ENCODE measurements at places on chromosomes 12 and 14. TPM values are rescaled to one million over a fixed set of nuclear protein-coding genes. Genes with fewer than 3 reads are reported as not detected.

SIX1 gene
- 8.0 TPM for total RNA-seq

TTC5 gene
- total RNA-seq: 2.6 TPM

- no peak overlapping the region for H3K4me3 ChIP-seq
- no peaks in the 10 kb centered on the region for H3K36me3 ChIP-seq
- H3K27ac ChIP-seq: no peak overlapping the region
- no peak for DNase-seq
- peaks cover 52% of the 10 kb centered on the region for H3K27me3 ChIP-seq
These were observed 82.8 kb upstream of the KCNA1 start for GRCh38 chr12:4826909-4827308.

- no peaks in the 10 kb centered on the region for H3K36me3 ChIP-seq
- no peak for DNase-seq
- H3K4me1 ChIP-seq: peaks cover 67% of the 10 kb centered on the region
- no peak overlapping the region for H3K4me3 ChIP-seq
- H3K27ac ChIP-seq: no peak overlapping the region
These were observed 25.8 kb downstream of the KTN1 start for GRCh38 chr14:55605793-55606192.

DNA sequence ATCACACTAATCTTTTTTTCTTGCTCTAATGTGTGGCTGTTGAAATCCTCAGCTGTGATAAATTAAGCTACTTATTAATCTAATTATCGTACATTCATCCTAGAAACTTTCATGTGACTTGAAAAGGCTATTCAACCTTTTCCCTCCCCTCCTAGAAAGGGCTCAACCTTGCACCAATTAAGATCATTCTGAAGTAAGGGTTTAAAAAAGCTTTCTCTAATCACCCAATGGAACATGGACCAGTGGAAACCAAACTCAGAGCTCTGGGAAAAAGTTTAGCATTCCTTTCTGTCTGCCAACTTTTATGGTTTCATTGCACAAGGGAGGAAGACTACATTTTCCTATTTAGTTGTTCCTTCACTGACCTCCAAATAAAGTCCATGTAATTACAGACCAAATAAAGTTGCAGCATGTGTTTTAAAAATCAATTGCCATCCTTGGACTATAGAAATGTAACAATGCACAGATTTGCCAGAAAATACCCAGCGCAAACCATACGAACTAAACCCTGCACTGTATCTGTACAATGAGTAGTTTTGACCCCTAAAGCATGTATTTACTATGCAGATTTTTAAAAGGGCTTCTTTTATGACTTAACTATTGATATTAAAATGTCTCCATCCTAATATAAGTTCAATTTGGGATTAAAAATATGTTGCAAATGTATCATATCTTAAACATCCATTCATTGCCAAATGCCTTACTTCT lies 142.6 kb upstream of the OTX2 start:
- no peak overlapping the region for H3K27ac ChIP-seq
- no peak for DNase-seq
- no peaks in the 10 kb centered on the region for H3K27me3 ChIP-seq
- no peaks in the 10 kb centered on the region for H3K36me3 ChIP-seq

DNA sequence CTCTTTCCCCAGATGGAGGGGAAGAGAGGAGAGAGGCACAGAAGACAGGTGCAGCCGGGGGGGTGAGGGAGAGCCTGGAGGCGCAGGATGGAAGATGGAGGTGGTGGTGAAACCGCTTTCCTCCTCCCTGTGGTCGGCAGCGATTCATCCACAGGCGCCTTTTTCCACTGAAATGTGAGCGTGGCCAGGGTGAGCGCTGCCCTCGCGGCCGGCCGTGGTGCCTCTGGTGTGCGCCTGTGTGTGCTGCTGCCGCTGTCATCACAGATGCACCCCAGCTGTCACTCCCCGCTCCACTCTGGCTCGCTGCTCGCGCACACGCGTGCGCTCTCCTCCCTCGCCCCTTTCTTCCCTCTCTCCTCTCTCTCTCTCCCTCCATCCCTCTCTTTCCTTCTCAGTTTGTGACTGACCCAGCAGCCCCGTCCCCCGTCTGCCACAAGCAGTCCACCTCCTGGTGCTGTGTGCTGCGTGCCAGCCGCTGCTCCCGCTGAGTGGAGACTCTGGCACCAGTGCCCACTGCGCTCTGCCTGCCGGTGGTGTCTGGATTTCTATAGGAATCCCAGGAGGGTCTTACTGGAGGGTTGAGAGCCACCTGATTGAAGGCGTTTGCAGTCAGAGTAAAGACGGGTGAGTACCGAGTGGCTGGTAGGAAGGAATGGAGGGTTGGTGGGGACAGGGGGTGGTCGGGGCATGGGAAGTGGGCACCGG lies at the start of gene LRTM2:
LRTM2 (plus strand) TSS at position 375 of the 705 bp plus-strand sequence. CDS start 7,584 bp downstream, outside the sequence.
- no peak within 1 kb of the TSS for H3K27ac ChIP-seq
- H3K4me1 ChIP-seq: peaks cover 9% of the 10 kb centered on the region
- DNase-seq: no peak
- H3K4me3 ChIP-seq: no peak within 1 kb of the TSS
- no peaks in the 10 kb centered on the region for H3K36me3 ChIP-seq

TARBP2 gene
- total RNA-seq: 36.5 TPM

DNA sequence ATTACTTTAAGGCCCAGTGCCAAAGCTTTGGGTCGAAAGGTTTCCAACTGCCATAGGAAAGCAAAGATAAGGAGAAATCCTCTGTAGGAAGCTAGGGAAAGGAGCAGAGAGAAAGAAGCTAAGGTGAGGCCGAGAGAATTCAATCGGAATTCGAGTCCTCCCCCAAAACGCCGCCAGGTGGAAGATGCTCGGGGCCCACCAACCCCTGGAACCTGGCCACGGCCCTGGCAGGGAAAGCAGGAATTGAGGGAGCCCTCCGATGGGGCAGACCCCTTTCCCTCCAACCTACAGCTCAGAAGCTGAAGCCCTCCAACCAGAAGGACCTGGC lies 498 bp downstream of the GMFB start:
- no peaks in the 10 kb centered on the region for H3K27me3 ChIP-seq
- peaks cover 2% of the 10 kb centered on the region for H3K36me3 ChIP-seq
- H3K27ac ChIP-seq: peak overlapping the region; percentile 99
- H3K4me3 ChIP-seq: peak overlapping the region; percentile 69

RBMS2 gene
- total RNA-seq: 5.2 TPM

- H3K36me3 ChIP-seq: no peaks in the 10 kb centered on the region
- no peaks in the 10 kb centered on the region for H3K27me3 ChIP-seq
- no peak overlapping the region for H3K27ac ChIP-seq
- DNase-seq: no peak
- H3K4me1 ChIP-seq: peaks cover 21% of the 10 kb centered on the region
These were observed 122.1 kb upstream of the ARHGAP5 start for GRCh38 chr14:31954991-31955390.

DNA sequence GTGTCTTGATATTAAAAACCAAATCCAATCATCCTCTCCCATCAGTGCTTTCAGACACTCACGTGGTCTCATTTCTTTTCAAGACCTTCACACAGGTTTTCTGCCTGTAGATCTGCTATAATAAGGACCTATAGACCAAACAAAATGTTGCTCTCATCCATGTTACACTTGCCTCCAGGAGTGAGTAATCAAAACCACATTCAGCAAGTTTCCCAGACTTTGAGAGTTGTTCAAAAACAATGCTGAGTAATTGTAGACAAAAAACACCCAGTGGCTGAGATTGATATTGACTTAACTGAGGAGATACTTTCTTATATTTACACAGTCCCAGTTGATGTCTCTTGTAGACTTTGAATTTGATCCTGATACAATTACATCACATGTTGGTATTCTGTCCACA lies 383.1 kb downstream of the TMEM132D start:
- DNase-seq: no peak
- no peaks in the 10 kb centered on the region for H3K36me3 ChIP-seq
- no peaks in the 10 kb centered on the region for H3K27me3 ChIP-seq
- no peak overlapping the region for H3K27ac ChIP-seq

GRCh38 chr12:113244047-113244460 lies 22.8 kb downstream of the TPCN1 start:
- no peak overlapping the region for H3K4me3 ChIP-seq
- H3K36me3 ChIP-seq: peaks cover 13% of the 10 kb centered on the region
- DNase-seq: peak; percentile 72
- H3K27me3 ChIP-seq: no peaks in the 10 kb centered on the region

PLEKHD1 gene
- not detected for total RNA-seq

MOK gene
- 19.3 TPM for total RNA-seq

- H3K27me3 ChIP-seq: no peaks in the 10 kb centered on the region
- no peaks in the 10 kb centered on the region for H3K4me1 ChIP-seq
- H3K36me3 ChIP-seq: no peaks in the 10 kb centered on the region
- no peak for DNase-seq
- H3K27ac ChIP-seq: no peak overlapping the region
These were observed 92.6 kb downstream of the SLC2A13 start for GRCh38 chr12:40013292-40013691.

- no peaks in the 10 kb centered on the region for H3K4me1 ChIP-seq
- H3K27me3 ChIP-seq: no peaks in the 10 kb centered on the region
- H3K36me3 ChIP-seq: no peaks in the 10 kb centered on the region
- no peak overlapping the region for H3K4me3 ChIP-seq
- no peak for DNase-seq
These were observed 51.9 kb upstream of the NUDT4 start for GRCh38 chr12:93325855-93326254.

DNA sequence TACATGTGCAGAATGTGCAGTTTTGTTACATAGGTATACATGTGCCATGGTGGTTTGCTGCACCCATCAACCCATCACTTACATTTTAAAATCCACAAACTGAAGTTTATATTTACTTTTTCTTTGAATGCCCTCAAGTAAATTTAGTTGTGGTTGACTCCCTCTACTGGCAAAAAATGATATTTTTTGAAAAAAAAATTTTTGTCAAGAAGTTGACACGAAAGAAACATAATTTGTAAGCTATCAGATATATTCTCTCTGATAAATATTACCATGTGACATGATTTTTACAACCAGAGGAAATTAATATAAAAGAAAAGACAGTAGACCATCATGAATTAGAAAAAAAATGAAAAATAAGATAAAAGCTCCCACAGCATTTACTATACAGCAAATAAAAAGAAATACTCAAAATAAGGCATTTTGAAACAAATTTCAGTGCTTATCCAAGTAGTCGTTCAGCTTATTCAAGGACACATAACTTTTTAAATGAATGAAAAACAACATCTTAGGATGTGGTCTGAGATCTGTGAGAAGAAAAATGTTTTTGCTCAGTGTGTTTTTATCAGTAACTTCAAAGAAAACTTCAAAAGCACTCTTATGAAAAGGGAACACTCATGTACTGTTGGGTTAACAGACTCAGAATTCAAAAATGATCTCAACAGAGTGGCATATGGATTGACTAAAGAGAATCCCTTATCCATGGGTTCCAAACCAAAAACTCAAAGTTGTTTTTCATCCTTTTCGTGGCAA lies 30.0 kb upstream of the GRIP1 start:
- H3K36me3 ChIP-seq: no peaks in the 10 kb centered on the region
- DNase-seq: no peak
- H3K27ac ChIP-seq: no peak overlapping the region
- H3K4me3 ChIP-seq: no peak overlapping the region
